ENCODE measurements at places on chromosomes 2 and 18.

DNA sequence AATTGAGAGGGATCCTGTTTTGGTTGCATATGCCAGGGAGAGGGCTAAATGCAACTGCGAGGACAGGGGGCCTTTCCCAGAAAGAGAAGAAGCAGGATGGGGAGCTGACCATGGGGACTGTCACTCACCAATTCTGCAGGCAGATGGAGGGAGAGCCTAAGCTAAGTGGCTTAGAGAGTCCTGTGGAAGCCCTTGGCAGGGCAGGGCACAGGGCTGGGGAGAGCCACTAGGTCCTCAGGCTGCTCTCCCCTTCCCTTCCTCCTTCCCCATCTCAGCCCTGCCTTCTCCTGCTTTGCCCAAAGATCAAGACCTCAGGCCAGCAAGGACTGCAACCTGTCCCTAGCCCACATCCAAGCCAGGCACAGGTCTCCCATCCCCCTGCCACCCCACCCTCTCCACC, 24.4 kb upstream of the CATIP start:
- DNase-seq = no peak

GRCh38 chr2:112143150-112143549, 5.0 kb downstream of the FBLN7 start:
- no peak for DNase-seq

- no peak for DNase-seq
Observed at GRCh38 chr2:141392517-141393213, 738.2 kb downstream of the LRP1B start.

DNA sequence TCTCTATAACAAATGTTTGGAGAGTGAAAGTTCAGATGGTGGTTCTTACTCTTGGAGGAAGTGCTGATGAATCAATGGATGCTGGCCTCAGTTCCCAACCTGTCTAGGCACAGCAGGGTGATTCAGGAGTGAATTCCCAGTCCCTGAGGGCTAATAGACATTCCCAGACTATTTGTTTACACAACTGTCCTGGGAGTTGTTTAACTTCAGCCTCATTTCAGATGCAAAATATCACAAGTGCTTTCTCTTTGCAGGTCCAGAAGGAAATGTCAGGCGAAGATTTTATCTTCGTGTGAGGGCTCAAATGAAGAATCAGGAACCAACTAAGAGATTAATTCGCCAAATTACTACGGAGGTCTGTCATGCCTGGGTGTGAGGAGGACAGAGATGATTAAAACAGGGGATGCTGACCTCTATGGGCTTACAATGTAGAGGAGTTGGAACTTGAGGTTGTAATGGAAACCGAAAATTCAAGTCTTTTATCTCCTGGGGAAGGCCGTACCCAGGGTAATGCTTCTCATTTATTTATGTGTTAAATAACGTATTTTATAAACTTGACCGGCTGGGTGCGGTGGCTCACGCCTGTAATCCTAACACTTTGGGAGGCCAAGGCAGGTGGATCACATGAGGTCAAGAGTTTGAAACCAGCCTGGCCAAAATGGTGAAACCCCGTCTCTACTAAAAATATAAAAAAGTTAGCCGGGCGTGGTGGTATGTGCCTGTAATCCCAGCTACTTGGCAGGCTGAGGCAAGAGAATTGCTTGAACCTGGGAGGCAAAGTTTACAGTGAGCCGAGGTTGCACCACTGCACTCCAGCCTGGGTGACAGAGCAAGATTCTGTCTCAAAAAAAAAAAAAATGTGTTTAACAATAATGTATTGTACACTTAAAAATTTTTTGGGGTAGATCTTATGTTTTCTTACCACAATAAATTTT, 38.7 kb upstream of the SLC1A4 start:
- DNase-seq = no peak

DNA sequence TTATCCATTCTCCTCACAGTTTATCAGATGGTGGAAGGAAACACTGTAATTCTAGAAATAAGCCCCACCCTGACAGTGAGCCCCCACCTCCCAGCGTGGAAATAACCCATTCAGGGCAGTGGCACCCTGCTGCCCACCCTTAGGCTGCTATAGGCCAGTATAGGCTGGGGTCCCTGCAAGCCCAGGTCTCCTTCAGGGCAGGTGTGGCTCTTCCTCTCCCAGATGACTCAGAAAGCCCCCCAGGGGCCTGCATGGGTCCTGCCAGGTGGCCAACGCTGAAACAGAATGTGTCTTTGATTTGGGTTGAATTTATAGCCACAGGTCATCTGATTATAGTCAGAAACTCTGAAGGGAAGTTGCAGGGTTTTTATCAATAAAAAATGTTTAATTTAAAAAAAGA, 136.4 kb downstream of the SH3RF3 start:
- DNase-seq = no peak

GRCh38 chr18:47821314-47821713, 109.1 kb downstream of the SMAD2 start:
- no peak for DNase-seq

DNA sequence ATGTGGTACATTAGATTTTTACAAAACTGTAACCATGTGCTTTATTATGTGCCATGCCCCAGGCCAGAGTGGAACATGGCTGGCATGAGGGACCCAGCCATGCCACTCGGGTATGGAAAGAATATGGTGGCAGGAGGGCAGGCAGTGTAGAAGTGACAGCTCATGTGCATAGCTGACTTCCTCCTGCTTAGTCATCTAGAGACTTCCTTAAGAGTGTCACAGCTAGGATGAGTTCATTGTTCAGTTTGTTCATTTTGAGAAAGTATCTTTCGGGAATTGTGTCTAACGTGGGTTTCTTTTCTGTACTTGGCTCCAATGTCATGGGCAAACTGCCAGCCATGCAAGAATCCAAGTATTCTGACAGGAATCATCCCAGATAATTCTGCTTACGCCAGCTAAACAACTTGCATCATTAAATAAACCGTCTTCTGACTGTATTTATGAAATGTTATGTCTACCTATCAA, 94.3 kb upstream of the ITGB6 start:
- no peak for DNase-seq

DNA sequence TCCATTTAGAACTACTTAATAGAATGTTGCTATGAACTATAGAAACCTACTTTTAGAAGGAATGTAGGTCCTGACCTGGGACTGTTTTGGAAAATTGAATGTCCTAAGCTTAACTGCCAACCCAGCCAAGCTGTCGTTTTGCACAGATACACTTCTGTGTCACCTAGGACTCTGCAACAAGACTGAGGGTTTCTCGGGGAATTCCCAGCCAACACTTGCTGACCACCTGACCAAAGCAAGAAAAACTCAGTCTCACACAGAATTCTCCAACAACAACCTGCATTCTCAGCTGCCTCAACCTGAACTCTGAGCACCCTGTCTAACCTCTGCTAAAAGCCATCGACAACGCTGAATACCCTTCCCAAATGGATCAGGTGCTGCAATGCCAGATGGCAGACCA, 128.2 kb downstream of the SS18 start:
- no peak for DNase-seq

DNA sequence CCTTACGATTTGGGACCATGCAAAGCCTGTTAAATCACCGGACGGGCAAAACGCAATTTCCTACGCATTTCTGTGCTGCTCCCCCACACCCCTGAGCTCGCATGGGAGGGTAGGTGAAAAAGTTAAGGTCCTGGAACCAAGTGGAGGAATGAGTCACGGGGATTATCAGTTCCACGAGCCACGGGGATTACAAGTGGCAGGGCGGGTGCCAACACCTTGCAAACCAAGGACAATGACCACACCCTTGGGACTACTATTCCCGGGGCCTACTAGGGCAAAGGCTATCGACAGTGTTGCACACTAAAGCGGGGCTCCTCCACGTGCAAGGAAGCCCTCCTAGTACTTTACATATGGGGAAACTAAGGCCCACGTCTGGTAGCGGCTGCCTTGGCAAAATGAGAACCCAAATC, 447 bp downstream of the RETSAT start:
- no peak for DNase-seq

DNA sequence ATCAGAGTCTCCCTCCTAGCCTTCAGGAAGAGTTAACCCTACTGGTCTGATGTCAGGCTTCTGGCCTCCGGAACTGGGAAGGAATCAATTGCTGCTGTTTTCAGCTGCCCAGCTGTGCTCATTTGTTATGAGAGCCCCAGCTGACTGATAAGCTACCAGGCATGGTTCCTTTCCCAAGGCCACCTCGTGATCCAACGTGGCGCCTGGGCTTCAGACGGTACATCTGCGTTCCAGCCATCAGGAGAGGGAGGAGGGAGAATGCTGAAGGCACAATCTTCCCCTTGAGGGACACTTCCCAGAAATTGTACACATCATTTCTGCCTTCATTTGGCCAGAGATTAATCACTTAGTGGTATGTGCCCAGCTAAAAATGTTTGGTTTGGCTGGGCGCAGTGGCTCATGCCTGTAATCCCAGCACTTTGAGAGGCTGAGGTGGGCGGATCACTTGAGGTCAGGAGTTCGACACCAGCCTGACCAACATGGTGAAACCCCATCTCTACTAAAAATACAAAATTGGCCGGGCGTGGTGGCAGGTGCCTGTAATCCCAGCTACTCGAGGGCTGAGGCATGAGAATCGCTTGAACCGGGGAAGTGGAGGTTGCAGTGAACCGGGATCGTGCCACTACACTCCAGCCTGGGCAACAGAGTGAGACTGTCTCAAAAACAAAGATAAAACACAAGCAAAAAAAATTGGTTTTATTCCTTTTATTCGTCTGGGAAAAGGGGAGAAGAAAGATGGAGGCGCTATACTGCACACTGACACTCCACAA, 10.5 kb upstream of the ARMC9 start:
- DNase-seq = no peak

- DNase-seq = no peak
Observed at GRCh38 chr2:67840460-67841068, 222.2 kb downstream of the C1D start.

- no peak for DNase-seq
Observed at GRCh38 chr18:31146809-31147208, 15.8 kb downstream of the DSC1 start.

DNA sequence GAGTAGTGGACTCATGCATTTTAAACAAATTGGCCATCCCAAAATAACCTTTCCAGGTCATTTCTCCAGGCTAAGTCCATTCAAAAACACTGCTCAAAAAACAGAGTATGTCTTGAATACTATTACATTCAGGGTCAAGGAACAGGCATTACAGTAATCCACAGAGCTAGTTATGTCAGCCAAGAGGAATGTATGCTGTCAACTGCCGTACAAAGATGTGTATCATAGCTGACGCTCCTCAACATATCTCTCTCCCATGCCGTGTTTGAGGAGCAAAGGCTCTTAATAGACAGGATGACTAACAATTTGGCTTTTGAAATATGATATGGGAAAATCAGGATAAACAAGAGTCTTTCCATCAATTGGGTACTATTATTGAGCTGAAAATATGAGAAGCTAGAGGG, 68.8 kb upstream of the KCTD1 start:
- no peak for DNase-seq

- no peak for DNase-seq
Observed at GRCh38 chr2:230721712-230722111, 9.1 kb downstream of the CAB39 start.

DNA sequence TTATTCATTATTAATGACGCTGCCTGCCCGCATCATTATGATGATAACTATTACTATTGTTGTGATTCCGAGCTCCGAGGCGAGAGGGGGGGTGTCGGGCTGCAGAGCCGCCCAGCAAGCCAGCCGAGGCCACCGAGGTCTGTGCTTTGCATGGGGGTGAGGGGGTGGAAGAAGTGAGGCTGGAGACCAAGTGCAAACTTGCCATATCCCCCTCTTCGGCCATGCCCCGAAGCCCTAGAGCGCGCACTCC, 3.6 kb downstream of the BCL11A start:
- DNase-seq = no peak

DNA sequence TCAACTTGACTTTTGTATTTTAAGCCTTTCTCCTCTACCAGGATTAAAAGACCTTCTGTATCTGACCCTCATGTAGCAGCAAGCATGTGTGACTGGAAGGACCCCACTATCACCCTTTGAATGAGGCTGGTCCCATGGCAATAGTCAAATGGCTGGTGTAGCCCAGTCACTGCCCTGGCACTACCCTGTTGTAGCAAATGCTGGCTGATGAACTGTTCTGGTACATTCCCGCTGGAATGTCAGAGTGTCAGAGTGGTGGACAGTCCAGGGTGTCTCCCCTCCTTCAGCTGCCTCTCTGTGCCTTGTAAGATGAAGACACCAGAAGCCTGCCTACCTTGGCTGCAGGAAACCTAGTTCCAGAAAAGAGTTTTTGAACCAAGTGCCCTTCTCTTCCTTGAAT, 115.7 kb downstream of the ACKR3 start:
- DNase-seq = no peak

DNA sequence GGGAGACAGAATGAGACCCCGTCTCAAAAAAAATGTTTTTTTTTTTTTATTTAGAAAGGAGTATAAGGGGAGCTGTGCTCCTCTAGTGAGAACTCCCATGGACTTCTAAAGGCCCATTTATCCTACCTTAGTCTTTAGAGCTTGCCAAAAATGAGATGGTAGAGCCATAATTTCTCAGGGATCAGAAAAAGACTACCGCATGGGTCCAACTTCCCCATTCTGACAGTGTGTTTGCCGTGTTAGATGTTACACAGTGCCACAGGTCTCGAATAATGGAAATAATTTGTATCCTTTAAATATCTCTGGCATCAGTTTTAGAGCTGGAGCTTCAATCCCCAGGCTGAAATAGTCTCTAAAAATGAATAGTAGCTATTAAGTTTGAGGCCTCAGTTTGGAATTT, 6.0 kb upstream of the SLC39A10 start:
- no peak for DNase-seq

DNA sequence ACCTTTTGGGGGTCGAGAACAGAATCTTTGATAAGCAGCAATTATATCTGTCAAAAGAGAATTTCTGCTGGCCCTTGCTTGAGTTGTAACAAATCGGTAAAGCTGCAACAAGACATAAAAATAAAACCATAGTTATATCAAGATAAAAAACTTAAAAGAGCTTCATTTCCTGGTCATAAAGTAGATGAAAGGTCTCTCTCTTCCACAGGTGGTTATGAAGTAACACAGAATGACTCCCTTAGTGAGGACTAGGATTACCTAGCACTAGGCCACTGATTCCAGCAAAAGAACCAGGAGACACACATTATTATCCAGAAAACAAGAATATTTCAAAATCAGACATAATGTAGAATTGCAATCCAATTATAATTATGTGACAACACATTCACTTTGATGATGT, 5.4 kb downstream of the AFG3L2 start:
- DNase-seq = no peak

- no peak for DNase-seq
Observed at GRCh38 chr2:7203056-7203467, 285.9 kb downstream of the RNF144A start.

Data from activated naive CD4-positive, alpha-beta T cell (primary cell).